NCI-H1436 (cell line): ENCODE measurements at places on chromosomes 3 and 15.

DNA sequence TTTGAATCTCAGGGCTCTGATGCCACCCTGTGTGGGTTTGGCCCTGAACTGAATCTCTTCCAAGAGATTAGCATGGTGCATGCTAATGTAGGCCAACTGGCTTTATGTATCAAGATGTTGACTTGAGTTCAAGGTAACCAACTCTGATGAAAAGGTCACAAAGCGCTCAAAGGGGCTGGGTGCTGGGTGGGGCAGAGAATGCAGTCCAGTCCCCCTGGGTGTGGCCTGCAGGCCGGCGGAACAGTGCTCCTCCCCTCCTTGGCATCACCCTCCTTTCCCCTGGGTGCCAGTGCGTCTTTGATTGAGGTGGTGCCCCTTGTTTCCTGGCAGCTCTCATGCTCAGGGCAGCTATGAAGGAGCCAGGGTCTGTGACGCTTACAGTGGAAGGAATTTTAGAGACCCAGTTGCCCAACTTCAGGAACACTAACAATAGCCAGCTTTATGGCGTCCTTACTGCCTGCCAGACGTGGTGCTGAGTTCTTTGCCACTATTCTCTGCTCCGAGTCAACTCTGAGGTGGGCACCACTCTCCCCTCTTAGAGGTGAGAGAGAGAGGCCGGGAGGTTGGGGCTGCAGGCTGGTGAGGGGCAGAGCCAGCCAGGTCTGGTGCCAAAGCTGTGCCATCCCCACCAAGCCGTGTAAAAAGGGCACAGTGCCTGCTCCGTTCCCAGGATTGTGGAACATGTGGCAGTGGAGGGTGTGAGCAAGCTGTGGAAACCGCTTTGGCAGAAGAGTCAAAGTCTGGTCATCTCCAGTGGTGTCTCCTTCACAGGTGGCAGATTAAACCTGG lies 9.8 kb downstream of the SYNM start:
- no peak for DNase-seq

GRCh38 chr3:65930648-65931047 lies 108.1 kb downstream of the MAGI1 start:
- DNase-seq = no peak

GRCh38 chr15:61033940-61034677 lies 195.0 kb downstream of the RORA start:
- DNase-seq = no peak

- DNase-seq = no peak
Observed at GRCh38 chr3:135927155-135927554, 38.4 kb upstream of the PPP2R3A start.

GRCh38 chr3:161322781-161323568 lies 48.3 kb downstream of the SPTSSB start:
- no peak for DNase-seq

GRCh38 chr3:127491323-127491722 lies 99.2 kb downstream of the TPRA1 start:
- no peak for DNase-seq

DNA sequence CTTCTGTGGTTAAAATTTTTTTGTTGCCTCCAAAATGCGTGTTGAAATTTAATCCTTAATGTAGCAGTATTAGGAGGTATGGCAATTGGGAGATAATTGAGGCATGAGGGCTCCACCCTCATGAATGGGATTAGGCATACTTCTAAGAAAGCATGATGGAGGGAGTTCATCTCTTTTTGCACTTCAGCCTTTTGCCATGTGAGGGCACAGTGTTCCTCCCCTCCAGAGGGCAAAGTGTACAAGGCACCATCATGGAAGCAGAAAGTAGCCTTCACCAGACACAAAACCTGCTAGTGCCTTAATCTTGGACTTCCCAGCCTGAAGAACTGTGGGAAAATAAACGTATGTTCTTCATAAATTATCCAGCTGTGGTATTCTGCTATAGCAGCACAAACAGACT lies 429.5 kb downstream of the ZIC1 start:
- no peak for DNase-seq

DNA sequence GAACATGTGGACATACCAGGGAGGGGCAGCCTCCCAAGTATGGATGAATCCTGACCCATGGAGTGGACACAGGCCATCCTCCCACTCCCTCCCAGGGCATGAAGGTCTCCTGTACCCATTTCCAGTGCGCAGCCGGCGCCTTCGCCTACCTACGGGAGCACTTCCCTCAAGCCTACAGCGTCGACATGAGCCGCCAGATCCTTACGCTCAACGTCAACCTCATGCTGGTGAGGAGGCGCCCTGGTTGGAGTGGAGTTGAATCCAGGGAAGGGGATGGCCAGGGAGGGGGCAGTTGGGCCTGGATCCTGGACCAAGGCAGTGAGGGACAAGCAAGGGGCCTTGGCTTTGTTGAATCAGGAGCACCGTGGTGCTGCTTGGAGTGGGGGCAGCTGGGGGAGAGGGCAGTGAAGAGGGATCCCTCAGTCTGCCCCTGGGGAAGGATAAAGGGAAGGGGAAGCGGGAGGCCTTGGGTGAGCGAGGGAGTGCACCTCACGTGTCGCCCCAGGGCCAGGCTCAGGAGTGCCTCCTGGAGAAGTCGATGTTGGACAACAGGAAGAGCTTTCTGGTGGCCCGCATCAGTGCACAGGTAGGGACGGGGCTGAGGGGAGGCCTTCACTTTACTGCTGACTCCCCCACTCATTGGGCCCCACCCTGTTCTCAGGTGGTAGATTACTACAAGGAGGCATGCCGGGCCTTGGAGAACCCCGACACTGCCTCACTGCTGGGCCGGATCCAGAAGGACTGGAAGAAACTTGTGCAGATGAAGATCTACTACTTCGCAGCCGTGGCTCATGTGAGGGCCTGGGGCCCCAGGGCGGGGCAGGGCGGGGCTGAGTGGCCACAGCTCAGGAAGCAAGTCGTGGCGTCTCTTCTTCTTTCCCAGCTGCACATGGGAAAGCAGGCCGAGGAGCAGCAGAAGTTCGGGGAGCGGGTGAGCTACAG lies 25.3 kb downstream of the PTPN23 start:
- DNase-seq = no peak

DNA sequence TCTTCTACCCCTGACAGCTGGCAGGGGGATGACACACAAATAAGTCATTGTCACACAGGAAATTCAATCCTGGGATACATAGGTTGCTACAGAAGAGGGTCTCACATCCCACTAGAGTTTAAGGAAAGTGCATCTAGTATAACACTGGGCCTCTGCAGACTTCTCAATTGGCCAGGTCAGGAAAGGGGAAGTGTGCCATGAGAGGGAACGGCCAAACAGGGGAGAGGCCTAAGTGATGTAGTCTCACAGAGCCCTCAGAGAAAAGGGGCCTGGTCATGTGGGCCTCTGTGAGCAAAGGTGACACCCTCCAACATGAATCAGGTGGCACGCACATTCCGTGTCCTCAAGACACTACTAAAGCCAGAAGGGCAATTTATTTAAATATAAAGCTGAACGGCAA lies 11.2 kb downstream of the ZXDC start:
- no peak for DNase-seq

GRCh38 chr15:75867449-75867848 lies 24.2 kb downstream of the UBE2Q2 start:
- DNase-seq = no peak

GRCh38 chr15:42155546-42156242 lies 742 bp downstream of the PLA2G4F start:
- no peak for DNase-seq

DNA sequence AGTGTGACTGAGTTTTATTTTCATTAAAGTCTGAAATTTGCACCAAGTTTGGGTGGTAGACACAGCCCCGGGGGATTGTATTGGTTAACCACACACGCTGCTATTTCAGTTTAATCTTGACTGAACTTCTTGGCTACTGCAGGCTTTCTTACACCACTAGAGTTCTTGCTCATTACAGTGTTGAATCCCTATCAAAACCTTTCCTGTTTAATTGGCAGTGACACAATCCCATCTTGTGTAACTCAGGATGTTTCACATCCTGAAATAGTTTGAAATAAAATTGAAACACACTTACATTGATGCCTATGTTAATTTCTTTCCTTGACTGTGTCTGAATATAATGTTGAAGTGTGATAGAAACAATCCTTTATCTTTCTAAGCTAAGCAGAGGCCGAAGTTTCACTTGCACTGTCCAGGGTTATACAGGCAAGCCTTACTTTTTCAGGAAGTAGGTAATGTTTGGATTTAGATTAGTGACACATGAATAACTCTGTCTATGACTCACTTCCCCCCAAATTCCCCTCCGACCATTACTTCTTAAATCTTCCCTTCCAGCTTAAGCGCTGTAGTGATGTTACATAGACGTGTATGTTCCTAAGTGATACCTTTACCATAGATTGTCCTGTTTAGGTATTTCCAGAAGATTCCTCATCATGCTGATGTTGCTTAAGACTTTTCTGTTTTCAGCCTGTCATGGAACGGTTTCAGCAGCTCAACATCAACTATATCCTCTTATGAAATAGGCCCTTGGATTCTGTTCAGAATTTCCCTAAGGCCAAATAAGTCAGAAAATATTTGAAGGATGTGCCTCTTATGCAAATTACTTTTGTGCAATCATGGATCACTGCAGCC lies 16.8 kb downstream of the ATG7 start:
- no peak for DNase-seq
